Ovary (tissue), 10 donors: ENCODE measurements at places on chromosomes 2 and 18. TPM values are rescaled to one million over a fixed set of nuclear protein-coding genes. Genes with fewer than 3 reads are reported as not detected.
A peak's percentile ranks its signal among the peaks of the same experiment; 100 is the strongest.

DNA sequence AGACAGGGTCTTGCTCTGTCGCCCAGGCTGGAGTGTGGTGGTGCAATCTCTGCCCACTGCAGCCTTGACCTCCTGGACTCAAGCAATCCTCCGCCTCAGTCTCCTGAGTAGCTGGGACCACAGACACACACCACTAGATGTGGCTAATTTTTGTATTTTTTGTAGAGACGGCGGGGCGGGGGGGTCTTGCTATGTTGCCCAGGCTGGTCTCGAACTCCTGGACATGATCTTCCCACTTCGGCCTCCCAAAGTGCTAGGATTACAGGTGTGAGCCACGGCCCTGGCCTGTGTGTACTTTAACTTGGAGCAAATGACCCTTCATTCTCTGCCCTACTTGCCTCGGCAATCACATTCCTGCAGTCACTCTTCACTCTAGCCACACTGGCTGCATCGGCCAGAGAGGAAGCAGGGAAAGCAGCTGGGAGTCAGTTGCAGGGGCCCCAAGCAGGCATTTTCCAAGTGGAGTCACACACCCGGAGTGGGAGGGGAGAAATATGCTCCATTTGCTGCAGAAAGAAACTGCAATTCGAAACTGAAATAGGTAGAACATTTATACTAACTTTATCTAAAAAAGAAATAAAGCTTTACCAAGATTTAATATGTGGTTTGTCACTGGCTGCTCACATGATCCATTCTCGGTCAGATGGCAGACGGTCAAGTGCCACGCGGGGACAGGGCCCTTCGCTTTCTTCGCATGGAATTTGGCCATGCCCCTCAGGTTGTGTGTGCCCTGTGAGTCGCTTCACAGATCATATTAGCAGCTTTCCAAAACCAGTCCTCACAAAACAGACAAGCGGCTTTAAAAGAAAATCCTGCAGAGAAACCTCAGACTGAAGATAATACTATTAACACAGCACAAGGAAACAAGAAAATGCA, 37.1 kb downstream of the FAM161A start:
- DNase-seq: no peak

GRCh38 chr2:213545481-213545880, 261.2 kb downstream of the SPAG16 start:
- DNase-seq: no peak

- no peak for DNase-seq
Measured at GRCh38 chr18:11339188-11339775, 189.9 kb upstream of the PIEZO2 start.

GRCh38 chr2:111967018-111967417, 68.6 kb downstream of the MERTK start:
- no peak for DNase-seq

Gene PARD6G
- 16.7 TPM for total RNA-seq

- no peak for DNase-seq
Measured at GRCh38 chr2:56505885-56506284, 322.1 kb downstream of the CCDC85A start.

DNA sequence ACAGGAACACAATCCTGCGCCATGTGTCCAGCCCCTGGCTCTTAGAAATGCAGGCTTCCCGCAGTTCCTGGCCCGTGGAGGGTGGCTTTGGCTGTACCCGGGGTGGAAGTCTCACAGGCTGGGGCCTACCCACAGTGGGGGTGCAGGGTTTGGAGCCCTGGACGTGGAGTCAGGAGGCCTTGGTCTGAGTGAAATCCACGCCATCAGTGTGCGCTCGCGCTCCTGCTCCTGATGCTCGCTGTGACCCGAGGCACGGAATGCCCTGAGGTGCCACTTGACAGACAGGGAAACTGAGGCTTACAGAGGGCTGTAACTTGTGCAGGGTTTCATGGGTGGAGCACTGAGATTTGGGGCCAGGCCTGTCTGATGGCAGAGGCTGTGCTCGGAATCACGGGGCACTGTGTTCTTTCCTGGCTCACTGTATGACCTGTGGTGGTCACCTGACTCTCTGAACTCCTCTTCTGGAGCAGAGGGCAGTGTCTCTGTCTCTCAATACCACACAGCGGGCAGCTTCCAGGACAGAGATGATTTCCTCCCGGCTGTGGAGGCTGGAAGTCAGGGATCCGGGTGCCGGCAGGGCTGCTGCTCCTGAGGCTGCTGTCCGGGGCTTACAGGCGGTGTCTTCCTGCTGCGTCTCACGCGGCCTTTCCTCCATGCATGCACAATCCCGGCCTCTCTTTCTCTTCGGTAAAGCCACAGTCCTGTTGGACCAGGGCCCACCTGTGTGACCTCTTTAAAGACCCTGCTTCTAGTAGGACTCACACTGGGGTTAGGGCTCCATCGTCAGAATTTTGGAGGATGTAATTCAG, 25.9 kb upstream of the ALLC start:
- DNase-seq: no peak

DNA sequence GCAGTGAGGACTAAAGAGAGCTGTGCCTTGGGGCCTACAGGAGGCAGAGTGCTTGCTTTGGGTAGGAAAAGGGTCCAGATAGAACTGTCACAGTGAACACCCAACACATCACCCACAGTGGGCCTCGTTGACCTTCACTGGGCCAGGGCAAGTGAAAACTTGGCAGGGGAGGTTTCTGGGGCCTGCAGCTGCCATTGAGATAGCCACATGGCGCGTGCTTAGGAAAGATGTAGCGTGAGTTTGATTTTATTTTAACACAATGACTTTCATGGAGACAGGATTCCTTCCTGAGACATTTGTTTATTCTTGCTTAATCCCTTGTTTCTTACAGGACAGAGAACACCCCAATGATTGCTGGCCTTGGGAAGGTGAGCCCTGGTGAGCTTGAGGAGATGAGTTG, 9.3 kb upstream of the ESPNL start:
- DNase-seq: no peak

DNA sequence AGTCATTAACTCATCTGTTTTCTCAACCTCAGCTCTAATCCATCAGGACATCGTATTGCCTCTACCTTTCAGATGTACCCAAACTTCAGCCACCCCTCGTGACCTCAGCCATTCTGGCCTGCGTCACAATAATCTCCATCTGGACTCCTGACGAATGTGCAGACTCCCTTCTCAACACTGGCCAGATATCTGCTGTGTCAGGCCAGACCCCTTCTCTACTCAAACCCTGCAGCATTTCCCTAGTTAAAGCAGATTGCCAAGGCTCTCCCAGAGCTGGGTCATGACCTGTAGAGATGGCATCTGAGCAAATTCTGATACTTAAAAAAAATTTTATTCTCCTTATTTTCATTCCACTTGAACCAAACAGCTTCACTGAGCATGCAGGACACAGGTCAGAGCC, 69.5 kb upstream of the TMEM18 start:
- no peak for DNase-seq

DNA sequence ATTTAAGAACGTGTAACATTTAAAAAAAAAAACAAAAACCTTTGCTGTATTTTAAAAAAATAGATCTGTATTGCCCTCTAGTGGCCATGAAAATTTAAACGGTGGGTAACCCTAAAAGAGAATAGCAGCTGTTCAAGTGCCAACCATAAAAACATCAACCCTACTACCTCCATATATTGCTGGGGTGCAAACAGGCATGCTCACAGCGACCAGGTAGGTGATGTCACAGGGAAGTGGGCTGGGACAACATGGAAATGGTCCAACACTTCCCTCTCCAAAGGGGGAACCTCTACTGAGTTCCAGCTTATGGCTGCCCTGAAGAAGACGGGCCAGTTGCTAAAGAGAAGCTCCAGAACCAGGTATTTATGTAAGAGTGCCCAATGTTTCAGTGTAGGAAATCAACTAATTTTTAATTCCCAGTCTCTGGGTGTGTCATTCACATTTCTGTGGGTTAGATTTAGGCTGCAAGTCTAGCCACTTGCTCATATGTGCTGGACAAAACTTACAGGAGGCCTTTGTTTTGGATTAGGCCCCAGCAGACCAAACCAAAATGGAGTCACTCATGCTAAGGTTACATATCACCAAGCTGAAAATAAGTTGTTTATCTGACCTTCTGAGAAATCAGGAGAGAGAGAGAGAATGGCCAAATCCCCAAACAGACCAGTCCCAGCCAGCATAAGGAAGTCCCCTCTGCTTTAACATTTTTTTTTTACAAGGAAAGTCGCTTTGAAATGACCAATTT, 54.5 kb downstream of the SKA1 start:
- no peak for DNase-seq

- DNase-seq: no peak
Measured at GRCh38 chr18:27662949-27663348, 477.8 kb upstream of the CHST9 start.

DNA sequence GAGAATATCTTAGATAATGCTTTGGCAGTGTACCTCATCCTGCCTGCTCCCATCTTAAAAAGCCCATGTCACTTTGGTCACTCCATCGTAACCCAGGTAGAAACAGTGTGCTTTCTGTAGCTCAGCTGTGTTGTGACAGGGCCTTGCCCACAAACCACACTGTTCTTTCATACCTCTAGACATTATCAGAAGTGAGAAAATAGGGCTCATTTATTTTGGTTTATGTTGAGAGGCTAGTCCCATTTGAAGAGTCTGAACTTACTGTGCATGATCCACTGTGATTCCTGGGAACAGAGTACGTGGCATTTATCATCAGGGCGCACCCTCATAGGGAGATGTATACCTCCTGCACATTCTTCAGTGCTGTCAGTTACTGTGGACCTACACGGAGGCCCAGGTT, 69.7 kb downstream of the FEZ2 start:
- no peak for DNase-seq

DNA sequence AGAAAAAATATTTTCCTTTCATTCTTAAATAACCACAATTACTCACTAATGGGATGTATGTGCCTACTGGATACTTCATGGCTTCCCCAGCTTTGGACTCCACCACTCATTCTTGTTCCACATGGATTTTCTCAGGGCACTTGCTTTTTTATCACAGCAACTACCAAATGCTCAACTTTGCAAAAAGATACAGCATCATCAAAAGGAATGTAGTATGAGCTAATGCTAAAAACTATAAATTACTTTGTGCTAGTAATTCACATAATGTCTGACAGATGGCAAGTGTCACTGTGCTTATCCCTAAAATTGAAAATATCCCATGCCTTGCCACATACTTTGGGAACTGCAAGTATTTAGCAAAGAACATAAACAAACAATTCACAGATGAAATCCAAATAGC, 130.4 kb upstream of the ZFP36L2 start:
- no peak for DNase-seq

DNA sequence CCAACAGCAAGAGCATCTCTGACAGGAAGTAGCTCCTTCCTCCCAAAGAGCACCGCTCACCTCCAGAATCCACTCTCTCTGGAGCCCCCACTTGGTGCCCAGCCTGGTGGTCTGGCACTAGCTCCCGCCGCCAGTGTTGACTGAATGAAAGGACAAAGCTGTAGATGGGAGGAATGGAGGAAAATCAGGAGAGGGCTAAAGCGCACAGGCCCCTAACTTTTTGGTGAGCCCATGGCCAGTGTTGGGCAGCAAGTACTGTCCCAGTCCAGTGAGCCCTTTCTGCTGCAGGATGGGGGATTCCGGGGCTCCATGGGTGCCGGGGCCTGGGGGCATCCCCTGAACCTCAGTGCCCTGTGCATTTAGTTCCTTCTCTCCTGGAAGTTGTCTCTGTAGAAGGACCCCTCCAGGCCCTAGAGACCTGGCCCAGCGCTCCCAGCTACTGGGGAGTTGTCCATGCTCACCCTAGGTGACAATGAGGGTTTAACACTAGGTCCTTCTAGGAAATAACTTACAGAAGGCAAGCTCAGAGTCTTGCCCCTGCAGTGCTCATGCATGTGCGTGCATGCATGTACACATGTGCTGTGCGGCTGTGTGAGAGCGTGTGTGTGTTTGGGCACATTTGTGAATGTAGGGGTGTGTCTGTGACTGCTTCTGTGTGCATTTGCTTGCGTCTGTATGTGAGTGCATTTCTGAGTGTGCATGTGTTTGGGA, 33.6 kb downstream of the GLI2 start:
- peak; percentile 28 for DNase-seq

Gene CHRND
- total RNA-seq: 0.28 TPM

Gene ASTL
- 1.7 TPM for total RNA-seq

DNA sequence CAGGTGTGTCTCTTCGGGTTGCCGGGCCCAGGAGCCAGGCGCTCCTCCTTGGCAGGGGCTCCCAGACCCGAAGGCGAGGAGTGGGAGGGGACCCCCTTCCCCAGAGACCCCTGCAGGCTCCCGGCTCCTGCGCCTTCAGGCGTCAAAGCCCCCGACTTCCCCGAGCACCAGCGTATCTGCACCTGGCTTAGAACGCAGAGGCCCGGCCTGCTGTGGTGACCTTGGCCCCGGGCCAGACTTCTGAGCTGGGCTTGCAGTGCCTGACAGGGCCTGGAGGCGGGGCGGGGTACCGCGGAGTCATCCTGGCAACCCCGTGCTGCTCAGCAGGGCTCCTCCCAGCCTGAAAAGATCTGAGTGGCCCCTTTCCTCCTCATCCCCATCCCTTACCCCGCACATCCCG, 27.0 kb downstream of the SKA1 start:
- DNase-seq: peak; percentile 35

DNA sequence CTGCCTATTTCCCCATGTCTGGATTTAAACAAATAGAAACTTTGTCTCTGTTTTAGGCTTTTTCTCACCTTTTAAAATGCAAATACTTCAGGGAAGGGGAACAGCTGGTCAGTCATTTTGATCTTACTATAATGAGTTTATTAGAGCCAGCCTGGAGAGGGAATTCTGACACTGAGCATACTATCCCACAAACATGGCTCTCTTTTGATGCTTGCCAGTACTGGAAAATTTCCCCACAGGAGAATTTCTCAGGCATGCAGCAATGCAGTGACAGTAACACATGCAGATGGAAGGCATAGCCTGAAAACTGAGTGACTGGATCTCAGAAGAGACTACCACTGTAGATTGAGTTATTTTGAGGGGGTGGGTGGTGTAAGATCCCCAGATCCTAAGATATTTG, 974.3 kb upstream of the CELF4 start:
- no peak for DNase-seq

DNA sequence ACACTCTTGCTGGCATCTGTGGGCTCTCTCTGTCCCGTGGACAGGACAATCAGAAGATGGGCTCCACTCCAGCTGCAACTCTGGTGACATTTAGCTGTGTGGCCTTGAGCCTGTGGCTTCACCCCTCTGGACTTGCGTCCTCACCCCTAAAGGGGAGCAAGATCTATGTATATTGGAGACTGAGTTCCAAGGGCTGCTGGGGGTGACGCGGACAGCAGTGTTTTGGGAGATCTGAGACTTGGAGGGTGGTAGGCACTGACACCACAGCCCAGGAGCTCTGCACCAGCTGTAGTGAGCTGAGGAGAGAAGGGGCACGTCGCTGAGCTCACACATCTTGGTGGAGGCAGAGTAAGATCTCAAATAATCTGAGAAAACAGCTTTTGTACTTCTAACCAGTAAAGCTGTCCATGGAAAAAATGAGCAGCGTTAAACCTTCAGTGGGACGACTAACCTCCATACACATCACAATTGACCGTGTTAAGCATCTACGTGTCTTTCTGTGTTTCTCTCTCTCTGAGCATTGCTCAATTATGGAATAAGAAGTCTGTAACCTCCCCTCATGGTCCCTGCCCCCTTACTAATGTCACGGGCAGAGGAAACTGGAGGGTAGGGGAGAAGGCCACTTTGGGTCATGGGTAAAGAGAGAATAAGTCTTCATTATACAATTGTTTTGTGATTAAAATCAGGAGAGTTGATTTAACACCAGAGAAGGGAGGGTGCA, 85.8 kb downstream of the SH3RF3 start:
- no peak for DNase-seq

Gene ALPP
- 21.6 TPM for total RNA-seq

Gene GKN1
- total RNA-seq: not detected
